Activated naive CD8-positive, alpha-beta T cell treated with anti-CD3 and anti-CD28 coated beads for 36 hours (primary cell): ENCODE measurements at places on chromosomes 2 and 18.

DNA sequence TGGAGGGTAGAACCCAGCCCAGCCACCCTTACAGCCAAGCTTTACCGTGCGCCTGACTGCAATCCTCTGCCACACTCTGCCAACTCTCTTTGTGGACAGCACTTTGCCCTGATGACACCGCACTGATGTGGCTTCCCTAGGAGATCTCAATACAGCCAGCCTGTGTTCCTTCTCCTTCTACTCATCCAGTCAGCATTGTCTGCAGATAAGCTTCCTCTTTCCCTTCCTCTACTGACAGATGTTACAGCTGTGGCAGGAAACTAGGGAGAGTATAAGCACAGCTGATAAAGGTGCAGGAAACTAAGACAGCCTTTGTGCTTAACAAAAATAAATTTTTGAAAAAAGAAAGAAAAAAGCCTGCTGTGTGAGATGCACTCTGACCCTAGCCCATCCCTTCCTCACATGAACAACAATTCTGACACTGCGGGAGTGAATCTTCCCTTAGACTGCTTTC is 25.0 kb downstream of the CEP68 start:
- DNase-seq = no peak

DNA sequence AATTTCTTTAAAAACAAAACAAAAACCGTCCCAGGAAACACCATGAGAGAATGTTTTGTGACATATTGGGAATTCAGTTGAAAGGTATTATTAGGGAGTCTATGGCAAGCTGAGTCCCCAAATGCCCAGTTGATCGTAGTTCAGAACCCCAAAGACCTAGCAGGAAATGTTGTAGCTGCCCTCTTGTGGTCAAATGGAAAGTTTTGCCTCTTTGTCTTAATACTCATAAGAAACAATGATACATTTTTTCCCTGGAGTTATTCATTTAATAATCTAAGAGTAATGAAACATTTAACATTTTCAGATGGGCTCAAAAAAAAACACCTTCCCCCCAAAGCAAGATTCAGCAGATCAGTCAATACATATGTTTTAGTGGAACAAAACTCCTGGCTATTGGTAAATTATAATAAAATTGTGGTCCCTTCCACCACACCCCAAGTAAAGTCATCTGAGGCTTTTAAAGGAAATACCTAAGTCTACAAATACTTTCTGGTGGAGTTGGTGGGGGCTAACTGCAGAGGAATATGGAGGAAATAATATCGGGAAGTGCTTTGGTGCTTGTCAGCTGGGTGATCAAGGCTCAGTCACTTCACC is 37.8 kb upstream of the EFEMP1 start:
- DNase-seq = no peak

DNA sequence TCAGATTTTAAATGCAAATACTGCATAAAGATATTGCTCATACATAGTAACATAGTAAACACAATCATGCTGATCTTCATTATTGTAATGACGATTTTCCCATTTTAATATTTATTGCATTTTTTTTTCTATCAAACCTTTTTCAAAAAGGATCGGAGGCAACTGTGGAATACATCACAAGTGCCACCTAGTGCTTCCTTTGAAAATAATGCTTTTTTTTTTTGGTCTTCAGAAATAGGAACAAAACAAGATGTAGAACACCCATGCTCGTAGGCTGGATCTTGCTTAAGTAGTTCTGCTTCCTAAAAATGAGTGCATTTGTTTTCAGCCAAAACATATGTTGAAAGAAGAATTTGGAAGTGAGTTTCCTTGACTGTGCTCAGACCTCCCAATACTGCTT is 35.7 kb upstream of the GPR155 start:
- no peak for DNase-seq

DNA sequence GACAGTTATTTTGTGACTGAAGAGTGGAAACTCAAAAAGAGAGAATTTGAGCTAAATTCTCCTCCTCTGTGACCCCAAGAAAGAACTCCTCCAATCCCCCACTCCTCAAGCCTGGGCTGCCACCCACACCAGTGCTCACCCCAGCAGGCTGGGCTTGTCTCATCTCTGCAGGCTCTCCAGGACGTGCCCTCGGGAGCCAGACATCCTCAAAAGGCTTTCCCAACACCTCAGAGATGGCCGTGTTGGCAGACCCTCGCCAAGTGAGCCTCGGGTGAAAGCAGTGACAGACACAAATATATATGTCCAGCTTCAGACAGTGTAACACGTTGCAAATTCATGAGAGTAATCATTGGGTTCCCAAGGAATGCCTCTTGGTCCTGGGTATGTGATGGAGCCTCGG is 377.7 kb upstream of the SALL3 start:
- no peak for DNase-seq

DNA sequence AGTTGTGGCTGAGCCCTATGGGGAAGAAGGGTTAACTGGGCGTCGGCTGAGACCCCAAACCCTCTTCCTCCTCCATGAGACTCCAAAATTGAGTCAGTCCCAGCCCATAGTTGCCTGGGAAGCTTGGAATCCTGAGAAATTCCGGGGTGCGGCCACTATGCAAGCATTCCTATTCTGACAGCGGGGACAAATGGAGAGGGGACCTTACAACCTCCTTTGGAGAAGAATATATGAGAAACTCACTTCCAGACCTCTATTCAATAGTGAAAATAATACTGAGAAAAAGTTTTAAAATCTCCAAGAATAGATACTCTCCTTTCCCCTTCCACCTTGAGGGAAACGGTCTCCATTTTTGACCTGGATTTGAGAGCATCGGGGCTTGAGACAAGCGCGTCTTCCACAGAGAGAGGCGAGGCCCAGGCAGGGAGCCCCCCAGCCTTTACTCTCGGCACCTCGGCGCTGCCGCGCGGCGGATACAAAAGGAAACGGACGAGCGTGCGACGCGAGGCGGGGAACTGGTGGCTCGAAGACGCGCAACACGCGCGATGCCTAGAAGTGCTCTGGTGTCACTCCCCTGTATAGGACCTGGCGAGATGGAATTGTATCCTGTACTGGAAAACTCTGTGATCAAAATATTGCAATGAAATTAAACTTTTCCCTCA is 11.1 kb downstream of the NR4A2 start:
- peak; percentile 56 for DNase-seq
